ENCODE measurements at places on chromosomes 2 and 18. TPM values are rescaled to one million over a fixed set of nuclear protein-coding genes. Genes with fewer than 3 reads are reported as not detected.
A peak's percentile ranks its signal among the peaks of the same experiment; 100 is the strongest.

GRCh38 chr18:12085786-12086185 lies 7.9 kb upstream of the ANKRD62 start:
- no peaks in the 10 kb centered on the region for H3K36me3 ChIP-seq
- no peak for DNase-seq

- H3K4me1 ChIP-seq: no peaks in the 10 kb centered on the region
- H3K4me3 ChIP-seq: no peak overlapping the region
- no peak for DNase-seq
- H3K36me3 ChIP-seq: no peaks in the 10 kb centered on the region
- H3K27me3 ChIP-seq: no peaks in the 10 kb centered on the region
Observed at GRCh38 chr2:149731079-149731478, 143.5 kb upstream of the MMADHC start.

- no peak for DNase-seq
- no peak overlapping the region for H3K4me3 ChIP-seq
- no peaks in the 10 kb centered on the region for H3K36me3 ChIP-seq
- H3K4me1 ChIP-seq: no peaks in the 10 kb centered on the region
- no peaks in the 10 kb centered on the region for H3K27me3 ChIP-seq
Observed at GRCh38 chr18:8516371-8517250, 92.6 kb upstream of the RAB12 start.

DNA sequence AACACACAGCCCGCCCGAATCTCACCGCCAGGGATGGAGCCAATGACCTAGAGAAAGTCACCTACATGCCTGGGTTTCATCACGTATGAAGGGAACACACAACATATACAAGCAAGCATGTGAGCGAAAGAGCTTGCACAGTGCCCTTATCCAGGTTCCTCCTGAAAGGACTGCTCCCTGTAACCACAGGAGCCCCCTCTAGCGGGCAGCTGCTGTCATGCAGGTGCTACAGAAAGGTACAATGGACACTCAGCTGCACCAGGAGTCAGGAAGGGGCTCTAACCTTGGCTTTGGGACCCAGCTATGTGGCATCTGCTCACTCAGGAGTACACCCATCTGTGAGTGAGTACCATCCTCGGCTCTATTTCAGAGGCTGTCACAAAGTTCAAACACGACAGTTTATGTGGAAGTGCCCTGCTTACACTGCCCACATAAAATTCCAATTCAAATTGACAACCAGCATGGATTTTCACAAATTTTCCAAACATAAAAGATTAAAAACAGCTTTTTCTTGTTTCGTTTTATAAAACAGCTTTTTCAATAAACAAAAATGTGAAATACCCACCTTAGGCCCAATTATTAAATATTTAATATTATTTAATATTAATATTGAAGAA lies 3.5 kb downstream of the NDUFA10 start:
- DNase-seq: peak; percentile 24
- peaks cover 41% of the 10 kb centered on the region for H3K36me3 ChIP-seq
- peaks cover 3% of the 10 kb centered on the region for H3K27me3 ChIP-seq
- H3K4me3 ChIP-seq: no peak overlapping the region
- no peak overlapping the region for H3K27ac ChIP-seq

GRCh38 chr2:85088921-85089320 lies 44.3 kb upstream of the TCF7L1 start:
- H3K4me1 ChIP-seq: no peaks in the 10 kb centered on the region
- H3K27ac ChIP-seq: no peak overlapping the region
- DNase-seq: no peak
- no peaks in the 10 kb centered on the region for H3K36me3 ChIP-seq
- H3K27me3 ChIP-seq: peaks cover 5% of the 10 kb centered on the region

DNA sequence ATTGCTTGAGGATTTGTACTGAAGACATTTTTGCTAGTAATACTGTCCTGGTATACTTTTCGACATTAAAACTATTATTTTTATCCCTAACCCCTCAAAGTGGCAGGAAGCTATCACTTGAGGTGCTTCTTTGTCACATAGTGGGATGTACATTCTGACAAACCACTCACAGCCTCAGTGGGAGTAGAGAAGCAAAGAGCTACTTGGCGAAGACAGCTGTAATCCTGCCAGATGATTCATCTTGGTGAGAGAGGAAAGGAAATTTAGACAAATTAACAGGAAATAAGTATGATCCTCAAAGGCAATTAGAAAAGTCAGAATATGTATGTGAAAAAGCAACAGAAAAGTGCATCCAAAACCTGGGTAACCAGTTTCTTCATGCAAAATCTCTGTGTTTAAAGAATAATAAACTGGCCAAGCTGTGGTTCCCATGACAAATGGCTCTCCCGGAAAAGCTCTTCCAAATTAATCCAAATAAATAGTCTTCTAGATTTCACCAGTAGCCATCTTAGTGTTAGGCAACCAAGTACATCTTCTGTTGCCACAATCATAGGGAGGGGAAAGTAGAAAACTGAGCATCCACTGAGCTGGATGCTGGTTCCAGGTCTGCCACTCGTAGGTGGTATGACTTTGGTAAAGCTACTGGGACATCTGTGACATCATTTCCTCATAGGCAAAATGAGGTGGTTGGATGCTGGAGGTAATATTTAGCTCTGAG lies 308.0 kb upstream of the LYPD1 start:
- no peaks in the 10 kb centered on the region for H3K4me1 ChIP-seq
- no peak overlapping the region for H3K4me3 ChIP-seq
- H3K36me3 ChIP-seq: no peaks in the 10 kb centered on the region
- H3K27ac ChIP-seq: no peak overlapping the region
- no peaks in the 10 kb centered on the region for H3K27me3 ChIP-seq
- DNase-seq: no peak

- no peaks in the 10 kb centered on the region for H3K36me3 ChIP-seq
- H3K4me3 ChIP-seq: no peak overlapping the region
- no peaks in the 10 kb centered on the region for H3K27me3 ChIP-seq
- DNase-seq: no peak
- no peaks in the 10 kb centered on the region for H3K4me1 ChIP-seq
Observed at GRCh38 chr2:26913606-26913998, 56.8 kb upstream of the MAPRE3 start.

DNA sequence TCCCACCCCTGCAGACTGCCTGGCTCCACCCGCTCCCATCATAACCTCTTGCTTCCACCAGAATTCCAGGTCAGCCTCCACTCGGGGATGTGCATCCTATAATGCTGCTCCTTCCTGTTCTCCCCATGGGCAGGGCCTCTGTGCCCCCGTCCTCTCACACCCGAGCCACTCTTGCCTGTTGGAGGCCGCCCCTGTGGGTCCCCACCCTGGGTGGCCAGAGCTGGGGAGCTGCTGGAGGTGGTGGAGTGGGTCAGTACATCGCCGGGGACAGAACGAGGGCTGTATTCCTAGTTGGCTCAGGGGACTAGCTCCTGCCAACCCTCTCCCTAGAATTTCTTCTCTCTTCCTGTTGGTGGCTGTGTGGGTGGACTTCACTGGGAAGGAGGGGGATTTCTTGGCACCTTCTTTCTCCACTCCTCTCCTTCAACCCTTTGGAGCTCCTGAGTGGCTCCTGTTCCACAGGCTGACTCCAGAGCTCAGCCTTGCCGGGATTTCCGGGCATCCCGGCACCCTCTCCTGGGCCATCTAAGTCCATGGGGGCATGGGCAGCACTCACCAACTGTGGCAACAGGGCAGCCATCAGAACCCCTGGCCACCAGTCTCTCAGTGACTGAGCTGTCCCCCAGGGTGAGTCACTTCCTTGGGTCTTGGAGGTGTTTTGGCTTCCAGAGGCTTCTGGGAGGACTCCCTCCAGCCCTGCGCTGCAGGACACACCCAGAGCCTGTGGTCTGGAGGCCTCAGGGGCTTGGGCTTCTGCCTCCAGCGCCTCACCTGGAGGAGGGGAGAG lies 88.2 kb upstream of the MCFD2 start:
- no peaks in the 10 kb centered on the region for H3K4me1 ChIP-seq
- DNase-seq: no peak
- no peak overlapping the region for H3K27ac ChIP-seq
- peaks cover 87% of the 10 kb centered on the region for H3K36me3 ChIP-seq

- H3K27me3 ChIP-seq: no peaks in the 10 kb centered on the region
- H3K4me1 ChIP-seq: no peaks in the 10 kb centered on the region
- H3K36me3 ChIP-seq: no peaks in the 10 kb centered on the region
- no peak overlapping the region for H3K4me3 ChIP-seq
Observed at GRCh38 chr2:120204022-120204405, 19.2 kb downstream of the TMEM185B start.

- no peak overlapping the region for H3K4me3 ChIP-seq
- H3K27ac ChIP-seq: no peak overlapping the region
- no peaks in the 10 kb centered on the region for H3K27me3 ChIP-seq
Observed at GRCh38 chr2:58098254-58099095, 51.9 kb downstream of the VRK2 start.

DNA sequence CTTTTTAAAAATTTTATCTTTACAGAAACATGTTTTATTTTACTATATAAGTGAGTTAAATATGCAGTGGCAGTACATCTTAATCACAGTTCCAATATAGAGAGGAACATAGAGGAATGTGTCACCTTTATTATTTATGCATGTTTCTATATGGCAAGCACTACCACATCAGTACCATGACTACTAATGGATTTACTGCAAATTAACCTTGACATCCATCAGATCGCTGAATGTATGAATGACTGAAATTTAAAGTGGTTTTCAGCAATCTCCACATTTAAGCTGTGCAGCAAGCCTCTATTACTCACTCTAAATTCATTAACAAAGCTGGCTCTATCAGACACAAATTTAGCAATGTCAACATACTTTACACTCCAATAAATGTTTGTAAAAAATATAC lies 790.6 kb downstream of the NRXN1 start:
- H3K36me3 ChIP-seq: no peaks in the 10 kb centered on the region
- no peaks in the 10 kb centered on the region for H3K27me3 ChIP-seq
- no peak for DNase-seq
- no peak overlapping the region for H3K27ac ChIP-seq

GRCh38 chr18:12637393-12637792 lies 20.5 kb downstream of the SPIRE1 start:
- H3K4me1 ChIP-seq: no peaks in the 10 kb centered on the region
- H3K36me3 ChIP-seq: no peaks in the 10 kb centered on the region
- no peak overlapping the region for H3K4me3 ChIP-seq
- no peaks in the 10 kb centered on the region for H3K27me3 ChIP-seq

DNA sequence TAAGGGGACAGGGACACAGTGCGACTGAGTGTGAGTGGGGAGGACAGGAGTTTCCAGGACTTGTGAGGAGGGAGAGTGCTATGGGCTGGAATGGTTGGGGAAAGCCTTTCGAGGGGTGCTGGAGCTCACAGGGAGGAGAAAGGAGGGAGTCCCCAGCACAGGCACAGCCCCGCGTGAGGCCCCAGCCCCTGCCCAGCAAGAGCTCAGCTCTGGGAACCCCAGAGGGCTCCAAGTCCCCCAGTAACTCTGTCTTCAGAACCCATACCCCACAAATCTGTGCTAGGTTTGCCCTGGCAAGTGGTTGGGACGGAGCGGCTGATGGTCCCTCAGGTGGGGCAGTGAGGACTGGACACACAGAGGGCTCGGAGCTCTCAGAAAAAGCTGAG lies 75.4 kb downstream of the SFXN5 start:
- H3K4me1 ChIP-seq: peaks cover 8% of the 10 kb centered on the region
- H3K4me3 ChIP-seq: no peak overlapping the region
- no peak for DNase-seq
- no peak overlapping the region for H3K27ac ChIP-seq
- no peaks in the 10 kb centered on the region for H3K36me3 ChIP-seq
- H3K27me3 ChIP-seq: no peaks in the 10 kb centered on the region

- no peak overlapping the region for H3K4me3 ChIP-seq
- no peaks in the 10 kb centered on the region for H3K27me3 ChIP-seq
- no peaks in the 10 kb centered on the region for H3K4me1 ChIP-seq
- no peak overlapping the region for H3K27ac ChIP-seq
Observed at GRCh38 chr2:74261204-74261864, 62.9 kb downstream of the MTHFD2 start.

The VIT gene
- 0.19 TPM for total RNA-seq

The BMP10 gene
- 0.14 TPM for total RNA-seq

The EIF2AK2 gene
- total RNA-seq: 19.9 TPM

Measured in thymus (tissue), 14 donors.